ENCODE measurements at places on chromosomes 3 and 15.

GRCh38 chr3:155233213-155233612 lies 60.3 kb downstream of the STRIT1 start:
- DNase-seq, result no peak

- DNase-seq, result no peak
These were observed 125.7 kb upstream of the ZBED2 start for GRCh38 chr3:111720681-111721380.

DNA sequence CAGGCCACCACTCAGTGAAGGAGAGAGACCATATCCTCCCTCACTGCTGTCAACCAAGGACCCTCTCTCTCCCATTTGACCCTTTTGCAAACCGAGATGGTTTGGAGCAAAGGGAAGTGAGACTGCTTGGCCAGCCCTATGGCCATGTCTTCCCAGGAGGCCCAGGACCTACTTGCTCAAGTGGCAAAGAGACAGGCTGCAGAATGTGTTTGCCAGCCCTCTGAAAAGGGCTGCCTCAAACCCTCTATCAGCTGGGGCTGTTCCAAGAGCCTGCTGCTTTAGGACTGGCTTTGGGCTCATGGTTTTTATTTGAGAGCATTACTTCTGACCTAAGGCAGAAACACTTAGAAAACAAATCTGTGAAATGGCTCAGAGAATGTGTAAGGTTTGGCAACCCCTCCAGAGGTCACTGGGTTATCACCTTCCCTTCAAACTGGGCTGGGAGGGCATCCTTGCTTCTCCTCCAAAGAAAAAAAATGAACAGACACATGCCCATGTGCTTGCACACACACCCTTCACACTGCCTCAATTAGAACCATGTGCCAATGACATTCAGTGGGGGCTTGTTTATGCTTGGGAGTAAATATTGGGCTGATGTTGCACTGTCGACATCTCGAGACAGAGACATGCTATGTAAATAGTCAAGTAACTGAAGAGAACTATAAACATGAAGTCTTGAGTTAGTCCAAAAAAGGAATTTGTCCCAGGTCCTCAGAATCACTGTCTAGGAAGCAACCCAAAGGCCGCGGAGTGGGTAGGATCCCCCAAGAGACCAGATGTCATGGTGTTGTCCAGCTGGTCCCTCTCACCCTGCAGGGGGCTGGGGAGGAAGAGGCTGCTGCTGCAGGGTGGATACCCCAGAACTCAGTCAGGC lies 49.8 kb upstream of the CTDSPL start:
- no peak for DNase-seq

- no peak for DNase-seq
These were observed 8.6 kb downstream of the PLA2G4D start for GRCh38 chr15:42085721-42086120.

GRCh38 chr3:158107605-158108444 lies 1.6 kb upstream of the SHOX2 start:
- no peak for DNase-seq
